ENCODE measurements at places on chromosomes 7 and 10.
A peak's percentile ranks its signal among the peaks of the same experiment; 100 is the strongest.

DNA sequence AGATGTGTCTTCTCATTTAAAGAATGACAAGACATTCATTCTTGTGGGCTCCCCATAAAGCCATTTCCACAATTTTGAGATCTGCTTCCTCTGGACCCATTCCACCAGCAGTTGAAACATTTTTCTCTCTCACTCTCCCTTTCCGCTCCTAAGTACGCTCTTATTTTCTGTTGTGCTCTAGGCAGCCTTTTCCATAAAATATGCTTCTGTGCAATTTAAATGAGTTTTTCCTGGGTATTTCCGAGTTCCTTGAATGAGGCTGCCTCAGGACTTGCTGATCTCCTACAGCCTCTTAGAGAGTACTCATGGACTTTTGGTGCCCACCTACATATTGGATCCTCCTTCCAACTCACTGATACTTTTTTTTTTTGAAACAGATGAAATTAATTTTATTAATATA is 23.6 kb upstream of the AKR1D1 start:
- no peak for DNase-seq

- no peak for DNase-seq
Observed at GRCh38 chr7:132697003-132697402, 120.7 kb upstream of the PLXNA4 start.

DNA sequence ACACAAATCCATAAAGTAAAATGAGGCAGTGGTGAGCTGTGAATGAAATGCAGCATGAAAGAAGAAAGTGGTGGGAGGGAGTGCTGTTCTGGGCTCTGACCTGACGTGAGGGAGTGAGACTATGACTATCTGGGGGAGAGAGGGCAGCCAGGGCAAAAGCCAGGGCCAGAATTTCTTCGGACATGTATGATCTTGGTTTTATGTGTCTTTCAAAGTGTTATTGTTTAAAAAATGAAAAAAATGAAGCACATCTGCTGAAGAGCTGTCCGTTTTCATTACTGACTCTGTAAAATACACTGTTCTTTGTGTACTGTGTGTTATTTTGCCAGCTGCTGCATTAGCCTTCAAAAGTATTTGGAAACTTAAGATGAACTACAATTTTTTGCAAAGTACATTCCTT is 70.2 kb upstream of the KLF14 start:
- no peak for DNase-seq

DNA sequence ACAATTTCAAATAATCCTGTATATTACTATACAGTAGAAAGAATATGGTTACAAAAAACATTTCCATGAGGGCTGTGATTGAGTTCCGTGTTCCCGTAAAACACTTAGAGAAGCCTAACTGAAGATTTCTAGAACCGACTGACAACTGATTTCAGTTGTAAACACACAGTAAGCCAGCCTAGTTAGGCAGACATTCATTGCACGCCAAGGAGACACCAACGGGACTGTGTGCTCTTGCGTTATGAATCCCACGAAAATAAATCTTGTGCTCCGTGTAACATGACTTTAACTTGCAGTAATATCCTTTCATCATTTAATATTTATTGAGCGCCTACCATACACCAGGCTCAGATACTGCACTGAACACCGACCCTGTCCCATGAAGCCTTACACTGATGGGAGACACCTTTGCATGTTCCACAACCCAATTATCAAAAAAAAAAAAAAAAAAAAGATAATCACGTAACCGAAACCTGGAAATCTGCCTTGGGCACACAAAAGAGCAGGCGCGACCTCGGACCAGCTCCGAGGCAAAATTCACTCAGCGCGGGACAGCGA is 420 bp upstream of the KLHL7 start:
- DNase-seq, result no peak

DNA sequence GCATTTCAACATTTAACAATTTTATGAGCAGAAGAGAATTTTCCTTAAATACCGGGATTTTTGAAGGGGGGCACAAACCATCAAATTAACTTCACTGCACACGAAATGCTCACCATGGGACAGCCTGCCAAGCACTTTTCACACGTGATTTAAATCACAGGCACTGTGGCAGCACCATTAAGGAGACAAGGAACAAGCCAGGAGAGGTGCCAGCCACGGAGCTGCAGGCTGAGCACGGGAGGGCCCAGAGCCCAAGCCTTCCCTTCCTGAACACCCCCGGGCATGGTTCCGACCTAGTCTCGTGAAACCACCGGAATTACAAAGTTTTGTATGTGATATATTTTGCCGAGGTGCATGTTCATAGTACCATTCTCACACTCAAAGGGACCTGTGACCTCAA is 13.4 kb downstream of the PITRM1 start:
- DNase-seq, result no peak

GRCh38 chr10:107834706-107835105 is 670.2 kb upstream of the SORCS1 start:
- no peak for DNase-seq

- DNase-seq, result peak; percentile 39
Observed at GRCh38 chr7:80312139-80312661, 177.6 kb downstream of the GNAI1 start.

DNA sequence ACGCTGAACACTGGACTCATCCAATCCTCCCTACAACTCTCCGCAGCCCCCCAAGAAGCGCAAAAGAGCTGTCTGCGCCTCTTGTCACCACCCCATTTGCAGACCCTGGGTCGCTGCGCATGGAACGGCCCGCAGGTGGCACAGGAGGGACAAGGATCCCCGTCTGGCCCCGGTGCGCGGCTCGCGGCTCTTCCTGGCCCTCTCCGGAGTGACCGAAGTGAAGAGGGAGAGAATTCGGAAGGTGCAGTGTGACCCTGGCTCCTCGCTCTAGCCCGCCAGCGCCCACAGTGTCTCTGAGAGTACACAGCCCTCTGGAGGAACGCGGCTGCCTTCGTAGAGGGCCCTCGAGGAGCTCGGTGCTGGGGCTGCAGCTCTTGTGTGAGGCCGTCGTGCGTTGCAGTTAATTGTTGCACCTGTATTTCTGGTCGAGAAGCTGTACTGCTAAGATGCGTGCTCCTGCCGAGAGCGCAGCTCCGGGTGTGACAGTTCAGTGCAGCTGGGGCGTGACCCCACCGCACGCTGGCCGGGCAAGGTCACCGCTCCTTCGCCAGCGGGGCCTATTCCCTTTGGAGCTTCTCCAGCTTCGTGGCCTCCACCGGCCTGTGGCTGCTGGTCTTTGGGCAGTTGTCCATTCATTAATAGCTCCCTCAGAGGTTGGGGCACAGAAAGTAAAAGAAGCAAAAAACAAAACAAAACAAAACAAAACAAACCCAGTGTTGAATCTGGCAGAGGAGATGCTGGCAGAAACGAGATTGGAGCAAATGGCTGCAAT is 119.0 kb downstream of the SEC23IP start:
- DNase-seq, result no peak

GRCh38 chr7:55413442-55413841 is 48.3 kb downstream of the LANCL2 start:
- DNase-seq, result peak; percentile 29

GRCh38 chr10:95837356-95837776 is 70.4 kb upstream of the CC2D2B start:
- DNase-seq, result no peak

DNA sequence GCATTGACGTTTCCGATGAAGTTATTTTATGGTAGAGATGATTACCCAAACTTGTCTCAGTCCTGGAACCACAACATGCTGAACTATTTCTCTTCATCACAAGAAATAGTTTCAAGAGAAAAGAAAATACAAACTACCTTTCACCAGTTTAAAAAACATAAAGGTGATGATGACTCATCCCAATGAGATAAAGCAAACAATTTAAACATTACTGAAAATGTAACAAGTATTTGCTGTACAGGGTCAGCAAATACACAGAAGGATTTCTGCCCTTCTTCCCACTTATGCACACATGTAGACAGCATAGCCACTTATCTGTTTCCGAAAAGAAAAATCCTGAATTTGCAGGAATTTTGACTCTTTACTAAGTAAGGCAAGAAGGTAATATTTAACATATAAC is 50.8 kb downstream of the RHOBTB1 start:
- DNase-seq, result no peak

GRCh38 chr10:116849248-116850057 is at the start of gene ENO4:
Gene ENO4, plus strand, starts transcription at chr10:116849499. Its CDS starts 68 bp downstream, at chr10:116849567.
- DNase-seq, result peak; percentile 98

DNA sequence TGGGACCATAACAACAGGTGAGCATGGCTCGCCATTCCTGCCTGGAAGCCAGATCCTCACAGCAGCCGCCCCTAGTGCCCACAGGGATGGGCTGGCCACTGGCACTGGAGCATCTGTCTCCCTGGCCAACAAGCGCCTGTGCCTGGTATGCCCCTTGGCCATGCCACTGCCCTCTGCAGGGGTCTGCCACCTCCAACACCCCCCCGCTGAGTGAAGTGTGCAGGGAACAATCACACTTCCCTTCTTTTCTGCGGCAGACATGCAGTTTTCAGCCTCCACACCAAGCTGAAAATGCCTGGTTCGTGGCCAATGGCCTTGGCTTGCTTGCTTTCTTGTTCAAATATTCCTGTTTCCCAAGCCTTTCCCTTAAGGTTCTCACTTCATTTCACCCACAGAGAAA is 50.7 kb downstream of the HSPA12A start:
- DNase-seq, result peak; percentile 84

GRCh38 chr7:11570205-11570604 is 261.8 kb downstream of the THSD7A start:
- no peak for DNase-seq

GRCh38 chr10:54854389-54854788 is 53.4 kb upstream of the PCDH15 start:
- no peak for DNase-seq

- DNase-seq, result no peak
Observed at GRCh38 chr10:60192946-60193345, 196.7 kb downstream of the ANK3 start.

DNA sequence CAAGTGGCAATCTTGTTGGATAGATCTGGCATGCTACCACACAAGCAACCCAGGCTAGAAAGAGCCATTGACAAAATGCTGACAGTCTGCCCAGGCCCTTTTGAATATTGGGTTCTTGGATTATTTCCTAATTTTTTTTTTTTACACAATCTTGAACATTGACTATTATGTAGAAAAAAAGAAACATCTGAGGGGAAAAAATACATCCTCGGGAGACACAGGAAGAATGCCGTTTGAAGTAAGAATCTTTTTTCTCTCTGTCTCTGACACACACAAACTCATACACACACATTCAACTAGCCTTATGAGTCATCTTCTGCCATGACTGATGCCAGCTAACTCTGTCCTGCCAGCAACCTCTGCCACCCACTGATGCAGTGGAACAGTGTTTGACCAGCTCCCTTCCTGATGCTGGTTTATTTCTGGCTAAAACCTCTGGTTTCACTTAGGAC is 47.2 kb downstream of the SORBS1 start:
- peak; percentile 70 for DNase-seq

GRCh38 chr7:145216866-145217265 is 381.0 kb upstream of the TPK1 start:
- no peak for DNase-seq

DNA sequence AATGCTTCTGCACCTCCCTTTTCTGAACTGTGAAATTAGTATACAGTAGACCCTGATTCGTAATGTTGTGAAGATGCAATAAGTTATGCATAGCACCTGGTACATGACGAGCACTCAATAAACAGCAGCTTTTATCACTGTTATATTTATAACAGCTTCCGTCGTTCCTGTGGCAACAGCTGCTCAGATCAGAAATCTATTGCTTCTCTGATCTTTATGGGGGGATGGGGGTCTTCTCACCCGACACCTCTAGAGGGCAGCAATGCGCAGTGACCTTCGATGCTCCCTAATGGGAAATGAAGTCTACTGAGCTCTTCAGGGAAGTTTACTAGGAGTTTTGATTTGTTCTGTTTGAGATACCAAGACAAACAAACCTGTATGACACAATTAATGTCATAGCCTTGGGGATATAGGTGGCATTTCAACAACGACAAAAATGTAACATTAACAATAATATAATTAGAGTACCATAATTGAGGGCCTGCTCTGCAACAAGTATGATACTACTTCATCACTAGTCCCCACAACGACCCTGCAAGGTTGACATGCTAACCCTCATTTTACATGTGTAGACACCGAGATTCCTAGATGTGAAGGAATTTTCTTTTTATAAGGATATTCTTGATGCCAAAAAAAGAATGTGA is 289.6 kb downstream of the SFMBT2 start:
- peak; percentile 49 for DNase-seq

DNA sequence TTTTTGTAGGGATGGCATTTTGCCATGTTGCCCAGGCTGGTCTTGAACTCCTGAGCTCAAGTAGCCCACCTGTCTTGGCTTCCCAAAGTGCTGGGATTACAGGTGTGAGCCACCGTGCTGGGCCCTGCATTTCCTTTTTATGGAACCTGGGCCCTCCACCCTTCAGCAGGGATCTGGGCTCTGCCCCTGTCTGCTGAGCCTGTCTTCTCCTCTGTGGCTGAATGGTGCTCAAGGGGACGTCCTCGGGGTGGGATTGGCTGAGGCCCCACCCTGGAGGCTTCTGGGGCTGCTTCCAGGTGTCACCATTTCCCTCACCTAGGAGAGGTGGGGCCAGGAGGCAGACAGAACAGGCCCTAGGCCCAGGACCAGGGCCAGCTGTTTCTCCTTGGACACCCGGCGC is 18.4 kb downstream of the FAM241B start:
- no peak for DNase-seq

DNA sequence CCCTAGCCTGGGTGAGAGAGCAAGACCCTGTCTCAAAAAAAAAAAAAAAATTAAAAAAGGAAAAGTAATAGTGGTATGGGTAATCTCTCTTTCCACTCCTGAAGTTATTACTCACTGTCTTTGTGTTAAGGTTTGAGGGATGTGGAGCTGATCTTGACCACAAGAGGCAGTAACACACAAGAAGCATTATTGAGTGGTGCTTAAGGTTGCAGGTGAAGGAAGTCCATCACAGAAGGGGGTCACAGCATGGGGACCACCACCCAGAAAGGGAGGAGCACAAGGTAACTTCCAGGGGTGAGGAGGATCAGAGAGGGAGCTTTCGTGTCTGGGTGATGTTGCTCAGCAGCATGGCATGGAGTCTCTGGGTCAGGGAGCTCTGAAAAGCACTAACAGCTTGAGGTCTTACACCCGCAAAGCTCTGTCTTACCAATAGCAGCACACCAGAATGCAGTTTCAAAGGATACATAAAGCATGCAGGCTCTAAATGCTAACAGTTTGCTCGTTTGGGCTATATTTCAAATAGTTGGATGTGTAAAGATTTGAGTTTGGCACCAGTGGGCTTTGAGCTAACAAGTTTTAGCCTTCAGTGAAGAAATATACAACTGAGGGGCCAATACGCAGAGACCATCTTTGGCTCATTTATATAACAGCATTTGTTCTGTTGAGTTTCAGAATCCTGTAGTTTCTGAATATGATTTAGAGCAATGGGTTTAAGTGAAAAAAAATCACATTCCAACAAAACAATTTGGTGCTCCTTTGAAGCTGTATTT is 100.4 kb upstream of the DNAJC1 start:
- peak; percentile 83 for DNase-seq

GRCh38 chr10:58269782-58270290 is 874 bp downstream of the CISD1 start:
- no peak for DNase-seq

Data from brain (organoid and tissue), 16 donors.